ENCODE measurements at places on chromosomes 2 and 18.

- no peak for DNase-seq
These were observed 120.3 kb downstream of the ACOXL start for GRCh38 chr2:110852541-110853263.

DNA sequence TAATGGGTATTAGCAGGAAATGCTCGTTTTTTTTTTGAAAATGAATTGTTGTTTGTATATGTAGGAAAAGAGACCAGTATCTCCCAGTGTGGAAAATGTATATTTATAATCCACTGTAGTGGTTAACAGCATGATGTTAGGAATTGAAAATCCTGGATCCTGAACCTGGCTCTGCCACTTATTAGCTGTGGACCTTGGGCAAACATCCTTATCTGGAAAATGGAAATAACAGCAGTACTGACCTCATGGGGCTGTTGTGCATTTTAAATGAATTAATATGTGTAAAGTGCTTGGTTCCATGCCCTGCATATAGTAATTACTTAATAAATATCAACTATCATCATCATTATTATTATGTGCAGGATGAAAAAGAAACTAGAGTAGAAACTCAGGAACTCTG lies 251.3 kb downstream of the CDCA7 start:
- no peak for DNase-seq

GRCh38 chr2:145644820-145645302 lies 1124.9 kb upstream of the ZEB2 start:
- no peak for DNase-seq

GRCh38 chr2:169741-170140 lies 94.1 kb downstream of the SH3YL1 start:
- DNase-seq: no peak

DNA sequence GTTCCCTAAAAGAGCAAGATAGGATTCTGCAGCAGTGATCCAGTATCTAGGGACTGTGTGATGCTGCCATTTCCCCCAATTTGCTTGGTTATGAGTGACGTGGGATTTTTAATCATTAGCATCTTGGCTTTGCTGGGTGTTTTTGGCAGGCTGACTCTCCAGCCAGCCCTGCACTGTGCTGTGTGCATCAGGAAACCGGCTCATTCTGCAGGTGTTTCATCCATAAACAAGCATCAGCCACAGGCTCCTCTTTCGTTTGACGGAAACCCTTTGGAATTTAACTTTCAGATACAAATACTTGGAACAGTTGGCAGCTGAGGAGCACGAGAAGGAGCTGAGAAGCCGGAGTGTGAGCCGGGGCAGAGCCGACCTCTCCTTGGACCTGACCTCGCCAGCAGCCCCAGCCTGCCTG lies 135.9 kb downstream of the TPGS2 start:
- DNase-seq: no peak

- DNase-seq: no peak
These were observed 48.2 kb downstream of the CXCR4 start for GRCh38 chr2:136069773-136070172.

DNA sequence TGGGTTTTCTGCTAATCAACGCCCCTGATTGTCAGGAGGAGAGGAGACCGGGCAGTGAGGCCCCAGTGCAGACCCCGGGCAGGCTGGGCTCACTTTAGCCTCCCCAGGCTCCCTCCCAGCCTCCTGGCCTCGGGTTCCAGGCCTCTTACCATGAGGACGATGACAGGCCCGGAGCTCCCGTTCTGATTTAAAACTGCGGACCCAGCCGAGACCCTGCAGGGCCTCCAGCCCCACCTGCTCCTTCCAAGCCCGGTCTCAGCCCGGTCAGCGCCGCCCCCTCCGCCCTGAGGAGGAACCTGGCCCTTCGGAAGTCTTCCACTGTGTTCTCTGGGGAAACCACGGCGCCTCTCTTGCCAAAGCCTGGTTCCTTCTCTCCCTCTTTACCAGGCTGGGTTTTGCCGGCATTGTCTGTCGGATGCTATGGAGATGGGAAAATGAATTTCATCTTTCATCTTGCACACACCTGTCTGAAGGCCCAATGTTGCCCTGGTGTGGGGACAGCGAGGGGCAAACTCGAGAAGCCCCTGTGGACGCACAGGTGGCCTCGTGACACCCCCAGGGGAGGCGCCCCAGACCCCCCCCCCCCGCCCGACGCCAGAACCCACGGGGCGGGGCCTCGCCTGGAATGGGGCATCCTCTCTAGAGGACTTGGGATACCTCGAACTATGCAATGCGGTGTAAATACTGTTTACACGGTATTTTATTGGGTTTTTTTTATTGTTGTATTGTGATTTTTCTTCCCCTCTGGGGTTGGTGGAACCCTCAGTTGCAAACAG lies 37.7 kb upstream of the CTDP1 start:
- DNase-seq: peak; percentile 37

DNA sequence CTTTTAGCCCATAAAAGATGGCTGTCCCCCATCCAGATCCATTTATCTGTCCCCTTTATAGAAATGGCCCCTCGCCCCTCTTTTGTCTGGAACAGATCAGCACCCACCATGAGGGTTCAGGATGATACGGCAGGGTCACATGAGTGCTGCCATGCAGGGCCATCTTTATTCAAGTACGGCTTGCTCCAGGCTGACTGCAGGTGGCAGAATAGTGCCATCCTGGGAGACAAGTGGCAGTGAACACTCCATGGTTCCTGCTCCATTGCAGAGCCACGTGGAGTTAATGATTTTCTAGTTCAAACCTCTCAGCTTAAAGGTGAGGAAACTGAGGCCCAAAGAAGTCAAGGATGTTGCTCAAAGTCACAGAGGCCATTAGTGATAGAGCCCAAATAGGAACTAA lies 180.6 kb downstream of the CLIP4 start:
- no peak for DNase-seq

DNA sequence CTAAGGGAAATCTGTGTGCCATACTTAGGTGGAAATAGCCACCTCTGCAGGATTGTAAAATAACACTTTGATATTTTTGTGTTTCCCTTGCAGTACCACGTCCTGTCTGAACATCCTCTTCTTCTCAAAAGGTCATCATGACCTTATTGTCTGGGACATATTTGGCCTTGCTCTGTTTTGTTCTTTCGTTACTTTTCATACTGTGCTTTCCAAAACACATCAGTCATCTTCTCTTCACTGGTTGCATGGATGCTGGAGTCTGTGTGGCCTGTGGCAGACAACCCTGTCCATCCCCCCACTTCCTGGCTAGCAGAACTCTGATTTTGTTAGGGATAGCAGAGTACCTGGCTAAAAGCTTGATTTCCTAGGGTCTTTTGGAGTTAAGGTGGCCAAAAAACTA lies 9.4 kb upstream of the GREB1 start:
- DNase-seq: no peak

DNA sequence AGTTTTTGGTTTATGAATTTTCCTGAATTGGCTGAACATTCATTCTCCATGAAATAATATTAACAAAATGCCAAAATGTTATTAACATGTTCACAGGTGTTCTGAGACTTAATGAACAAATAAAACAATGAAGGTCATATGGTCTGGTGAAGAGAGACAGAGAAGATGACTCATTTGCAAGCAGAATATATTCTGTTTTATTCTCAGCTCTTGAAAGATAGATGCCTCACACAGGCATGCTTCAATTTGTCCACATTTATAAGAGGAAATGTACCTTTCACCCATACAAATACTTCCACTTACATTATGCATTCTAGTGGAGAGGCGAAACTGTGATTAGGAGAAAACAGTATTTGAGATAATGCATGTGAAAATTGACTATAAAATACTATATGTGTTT lies 75.4 kb upstream of the PGAP1 start:
- DNase-seq: no peak

DNA sequence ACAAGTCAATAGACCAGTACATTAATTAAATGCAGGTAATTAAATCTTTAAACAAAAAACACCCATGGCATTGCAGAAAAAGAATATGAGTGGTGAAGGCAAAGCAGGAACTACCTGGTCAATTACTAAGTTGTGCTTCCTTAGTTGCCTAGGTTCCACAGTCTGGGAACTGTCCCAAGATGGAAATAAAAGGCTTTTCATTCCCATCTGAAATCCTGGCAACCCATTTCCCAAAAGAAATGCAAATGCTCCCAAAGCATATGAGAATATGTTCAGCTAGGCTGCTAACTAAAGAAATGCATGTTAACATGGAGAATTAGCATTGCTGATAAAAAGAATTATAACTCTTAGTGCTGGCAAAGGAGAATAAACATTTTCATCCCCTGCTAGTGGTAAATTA lies 177.8 kb downstream of the TMEM163 start:
- DNase-seq: no peak

- no peak for DNase-seq
These were observed 44.6 kb downstream of the ATIC start for GRCh38 chr2:215356334-215356947.

DNA sequence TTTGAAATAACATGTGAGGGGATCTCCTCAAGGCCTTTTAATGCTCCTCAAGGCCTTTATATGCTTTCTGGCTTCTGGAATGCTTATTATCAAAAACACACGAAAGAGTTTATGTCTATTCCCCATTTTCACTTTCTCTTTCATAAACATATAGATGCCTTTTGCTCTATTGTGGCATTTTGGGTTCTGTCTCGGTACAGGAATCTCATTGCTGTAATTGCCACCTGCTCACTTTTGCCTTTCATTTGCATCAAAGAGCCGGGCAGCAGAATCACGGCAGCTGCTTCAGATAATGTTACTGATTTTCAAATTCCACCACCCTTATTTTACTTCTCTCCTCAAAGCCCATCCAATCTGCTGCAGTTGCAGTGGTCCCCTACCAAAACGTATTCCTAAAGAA lies 54.8 kb upstream of the LPIN2 start:
- DNase-seq: no peak

DNA sequence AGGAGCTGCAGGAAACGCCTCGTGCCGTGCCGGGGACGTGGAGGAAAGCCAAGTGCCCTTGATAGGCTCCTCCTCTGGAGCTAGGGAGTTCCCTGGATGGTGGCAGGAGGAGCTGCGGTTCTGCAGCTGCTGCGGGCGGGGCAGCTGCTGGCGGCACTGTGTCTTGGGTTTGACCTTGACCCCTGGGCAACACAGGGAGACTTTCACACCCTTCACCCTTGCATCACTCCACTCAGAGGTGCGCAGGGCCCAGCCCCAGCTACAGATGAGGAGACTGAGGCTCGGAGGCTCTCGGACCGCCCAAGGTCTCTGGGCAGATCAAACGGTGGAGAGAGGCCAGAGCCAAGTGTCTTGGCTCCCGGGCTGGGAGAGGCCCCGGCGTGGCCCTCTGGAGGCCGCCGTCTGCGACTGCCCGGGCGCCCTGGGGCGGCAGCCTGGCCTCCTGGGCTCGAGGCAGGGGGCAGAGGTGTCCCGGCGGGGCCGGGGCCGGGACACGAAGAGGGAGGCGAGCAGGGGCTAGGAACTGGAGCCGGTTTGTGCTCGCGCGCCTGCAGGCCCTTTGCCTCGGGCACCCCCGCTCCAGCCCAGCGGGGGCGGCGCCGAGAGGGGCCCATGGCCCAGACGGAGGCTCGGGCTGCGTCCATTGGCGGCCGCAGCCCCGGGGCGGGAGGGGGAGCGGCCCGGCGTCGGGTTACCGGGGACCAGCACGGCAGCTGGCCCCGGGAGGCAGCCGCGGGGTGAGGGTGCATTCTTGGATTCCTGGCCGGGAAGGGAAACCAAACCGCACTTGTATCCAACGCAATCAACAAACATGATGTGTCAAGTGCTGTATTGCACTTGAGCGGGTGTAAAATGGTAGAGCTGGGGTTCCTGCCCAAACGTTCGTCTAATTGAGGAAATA lies 129.6 kb upstream of the SLC1A4 start:
- DNase-seq: peak; percentile 68

- no peak for DNase-seq
These were observed 19.6 kb downstream of the CEP68 start for GRCh38 chr2:65075605-65076344.
